Stomach (tissue), 19 donors: ENCODE measurements at places on chromosomes 7 and 10. TPM values are rescaled to one million over a fixed set of nuclear protein-coding genes. Genes with fewer than 3 reads are reported as not detected.

The C10orf67 gene
- total RNA-seq = 1.2 TPM

The KLF14 gene
- not detected for total RNA-seq

The CASD1 gene
- 57.6 TPM for total RNA-seq

The PON1 gene
- total RNA-seq = 0.55 TPM

The OR2A12 gene
- total RNA-seq = not detected

The AOC1 gene
- 0.72 TPM for total RNA-seq

The ELFN1 gene
- total RNA-seq = 0.43 TPM

The CACNA2D1 gene
- total RNA-seq = 7.2 TPM

The POLD2 gene
- total RNA-seq = 91.2 TPM

The TEX47 gene
- total RNA-seq = not detected

The PLEKHS1 gene
- total RNA-seq = 1.7 TPM

The SAP25 gene
- not detected for total RNA-seq

The NPTX2 gene
- 4.8 TPM for total RNA-seq

The GAD2 gene
- total RNA-seq = not detected

The ICA1 gene
- total RNA-seq = 95.6 TPM

The AFAP1L2 gene
- total RNA-seq = 12.7 TPM

The CCNY gene
- total RNA-seq = 99.6 TPM

The HPS6 gene
- 42.4 TPM for total RNA-seq

The ZNF727 gene
- total RNA-seq = 8.4 TPM

The CCSER2 gene
- 49.0 TPM for total RNA-seq

The CYP3A4 gene
- total RNA-seq = not detected

The SRGN gene
- total RNA-seq = 1.3 TPM

The GSDME gene
- total RNA-seq = 11.9 TPM

The RTKN2 gene
- total RNA-seq = 8.4 TPM

The PAPSS2 gene
- 17.3 TPM for total RNA-seq

The CLCN1 gene
- not detected for total RNA-seq

The EPO gene
- total RNA-seq = not detected

The FBXO24 gene
- total RNA-seq = not detected

The RAPGEF5 gene
- total RNA-seq = 3.6 TPM

The IDE gene
- total RNA-seq = 29.0 TPM

The SLC18A2 gene
- total RNA-seq = 7.7 TPM

The COL17A1 gene
- 16.3 TPM for total RNA-seq

The WDFY4 gene
- 4.1 TPM for total RNA-seq
